ENCODE measurements at places on chromosomes 7 and 10. TPM values are rescaled to one million over a fixed set of nuclear protein-coding genes. Genes with fewer than 3 reads are reported as not detected.

- no peak for DNase-seq
Measured at GRCh38 chr7:7946486-7946885, 22.1 kb upstream of the GLCCI1 start.

DNA sequence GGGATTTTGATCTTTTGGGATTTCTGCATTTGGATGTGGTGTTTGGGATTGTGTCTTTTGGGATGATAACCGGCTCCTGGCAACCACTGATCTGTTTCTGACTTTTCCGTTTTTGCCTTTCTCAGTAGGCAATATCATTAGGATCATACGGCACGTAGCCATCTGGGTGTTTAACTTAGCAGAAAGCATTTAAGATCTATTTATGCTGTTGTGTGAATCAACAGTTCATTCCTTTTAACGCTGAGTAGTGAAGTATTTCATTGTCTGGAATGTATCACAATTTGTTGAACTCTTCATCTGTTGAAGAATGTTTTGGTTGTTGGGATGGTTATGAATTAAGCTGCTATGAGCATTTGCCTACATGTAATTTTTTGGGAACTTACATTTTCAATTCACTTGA lies 459.6 kb downstream of the SDK1 start:
- no peak for DNase-seq

DNA sequence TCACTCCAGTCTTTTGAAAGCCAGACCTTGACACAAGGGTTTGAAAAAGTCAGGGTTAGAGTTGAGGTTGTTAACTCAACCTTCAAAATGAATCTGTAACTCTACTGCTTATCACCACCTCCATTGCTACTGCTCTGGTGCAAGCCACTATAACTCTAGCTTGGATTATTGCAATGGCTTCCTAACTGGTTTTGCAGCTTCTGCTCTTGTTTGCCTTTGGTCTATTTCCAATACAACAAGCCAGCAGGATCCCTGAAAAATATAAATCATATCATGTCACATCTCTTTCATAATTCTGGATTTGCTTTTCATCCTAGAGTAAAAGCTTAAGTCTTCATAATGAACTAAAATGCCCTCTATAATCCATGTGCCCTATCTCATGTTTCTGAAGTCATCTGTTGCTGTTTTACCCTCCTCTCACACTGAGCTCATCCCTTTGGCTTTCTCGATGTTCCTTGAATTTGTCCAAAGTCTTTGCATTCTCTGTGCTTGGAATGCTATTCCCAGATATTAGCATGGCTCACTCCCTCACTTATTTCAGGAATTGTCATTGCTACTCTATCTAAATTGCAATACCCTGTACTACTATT lies 10.9 kb downstream of the TAS2R60 start:
- no peak for DNase-seq

DNA sequence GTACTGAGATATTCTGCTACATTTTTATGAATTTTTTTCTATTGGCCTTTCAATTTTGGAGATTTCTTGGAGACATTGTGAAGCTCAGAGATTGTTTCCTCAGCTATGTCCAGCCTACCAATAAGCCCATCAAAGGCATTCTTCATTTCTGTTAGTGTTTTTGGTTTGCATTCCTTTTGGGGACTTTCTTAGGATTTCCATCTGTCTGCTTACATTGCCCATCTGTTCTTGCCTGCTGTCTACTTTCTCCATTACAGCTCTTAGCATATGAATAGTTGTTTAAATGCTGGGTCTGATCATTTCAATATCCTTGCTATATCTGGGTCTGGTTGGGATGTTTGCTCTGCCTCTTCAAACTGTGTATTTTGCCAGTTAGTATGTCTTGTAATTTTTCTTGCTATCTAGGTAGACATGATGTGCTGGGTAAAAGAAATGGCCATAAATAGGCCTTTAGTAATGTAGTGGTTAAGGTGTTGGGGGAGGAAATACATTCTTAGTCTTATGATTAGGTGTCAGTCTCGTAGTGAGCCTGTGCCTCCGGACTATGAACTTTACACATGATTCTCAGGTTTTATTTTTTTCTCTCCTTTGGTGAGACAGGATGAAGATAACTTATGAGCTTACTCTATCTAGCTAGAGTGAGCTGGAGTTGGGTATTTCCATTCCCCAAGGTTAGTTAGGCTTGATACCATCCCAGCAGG lies 32.6 kb upstream of the NME8 start:
- no peak for DNase-seq

GRCh38 chr7:158239290-158239981 lies 348.2 kb downstream of the PTPRN2 start:
- DNase-seq: no peak

GRCh38 chr10:59894114-59894513 lies 12.2 kb downstream of the CCDC6 start:
- no peak for DNase-seq

DNA sequence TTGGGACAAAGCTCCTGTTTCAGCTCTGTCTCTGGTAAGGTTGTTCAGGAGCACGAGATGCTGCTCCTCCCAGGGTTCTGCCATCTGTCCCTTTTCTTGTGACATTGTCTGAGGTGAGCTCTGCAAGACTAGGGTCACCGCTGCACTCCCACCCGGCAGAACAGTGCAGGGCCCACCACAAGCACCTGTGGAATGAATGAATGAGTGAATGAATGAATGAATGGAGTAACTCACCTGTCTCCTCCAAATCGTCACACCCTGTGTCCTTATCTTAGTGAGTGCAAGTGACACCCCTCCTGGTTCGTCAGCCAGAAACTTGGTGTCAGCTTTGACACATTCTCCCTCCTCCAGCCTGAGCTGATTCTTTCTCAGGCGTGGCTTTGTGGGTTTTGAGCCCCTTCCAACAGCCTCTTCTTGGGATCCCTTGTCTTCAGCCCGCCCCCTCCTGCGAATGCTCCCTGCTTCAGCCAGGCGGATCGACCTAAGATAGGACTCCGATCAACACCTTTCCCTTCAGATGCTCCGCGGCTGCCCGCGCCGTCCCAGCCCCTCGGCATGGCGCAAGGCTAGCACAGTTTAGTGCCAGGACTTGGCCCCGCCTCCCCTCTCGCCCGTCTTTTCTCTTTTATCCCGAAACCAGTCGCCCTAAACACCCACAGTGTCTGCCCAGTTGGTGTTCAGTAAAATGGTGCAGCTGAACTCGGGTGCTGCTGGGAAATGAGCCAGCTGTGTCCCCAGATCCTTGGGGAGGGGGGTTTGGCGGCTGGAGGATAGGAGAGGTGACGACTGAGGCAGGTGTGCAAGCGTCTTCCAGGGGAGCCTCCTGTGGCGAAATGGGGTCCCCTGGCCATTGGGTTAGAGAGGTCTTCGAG lies 89.3 kb downstream of the BEND7 start:
- peak; percentile 60 for DNase-seq

DNA sequence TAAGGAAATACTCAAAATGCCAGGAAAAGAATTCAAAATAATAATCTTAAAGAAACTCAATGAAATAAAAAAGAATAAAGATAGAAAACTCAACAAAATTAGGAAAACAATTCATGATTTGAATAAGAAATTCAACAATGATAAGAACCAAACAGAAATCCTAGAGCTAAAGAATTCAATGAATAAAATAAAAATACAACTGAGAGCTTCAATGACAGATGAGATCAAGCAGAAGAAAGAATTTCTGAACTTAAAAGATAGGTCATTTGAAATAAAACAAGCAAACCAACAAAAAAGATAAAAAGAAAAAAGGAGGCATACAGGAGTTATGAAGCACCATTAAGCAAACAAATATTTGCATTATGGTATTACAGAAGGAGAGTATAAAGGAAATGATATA lies 5.6 kb upstream of the AKR1B1 start:
- no peak for DNase-seq

DNA sequence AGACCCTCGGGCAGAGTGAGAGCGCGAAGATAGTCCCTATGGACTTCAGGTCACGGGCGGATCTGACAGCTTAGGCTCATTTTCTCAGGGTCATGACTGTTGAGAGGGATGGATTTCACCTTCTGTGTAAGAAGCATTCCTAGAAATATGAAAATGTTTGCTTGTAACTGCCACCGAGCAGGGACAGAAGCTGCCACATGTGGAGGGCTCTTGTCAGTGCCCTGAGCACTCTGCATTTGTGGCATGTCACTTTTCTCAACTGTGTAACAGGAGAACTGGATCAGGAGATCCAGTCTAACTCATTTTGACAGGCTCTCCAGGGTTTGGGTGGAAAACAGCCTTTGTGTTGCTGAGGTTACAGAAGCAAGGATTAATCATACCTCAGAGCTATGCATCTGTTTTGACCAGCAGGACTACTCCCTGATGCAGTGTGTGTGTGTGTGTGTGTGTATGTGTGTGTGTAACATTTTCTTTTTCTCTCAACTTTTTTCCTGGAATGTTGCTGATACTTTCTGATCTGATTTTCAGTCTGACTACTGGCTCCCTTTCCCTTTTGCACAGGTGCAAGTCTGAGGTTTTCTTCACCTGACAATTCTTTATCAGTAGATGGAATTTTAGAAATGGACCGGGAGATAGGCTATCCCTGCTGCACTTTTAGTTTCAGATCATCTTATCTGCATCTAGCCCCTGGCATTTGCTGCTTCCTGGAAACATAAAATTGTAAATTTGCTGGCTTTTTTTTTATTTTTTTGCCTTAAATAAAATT lies 183.3 kb downstream of the STK31 start:
- DNase-seq: no peak

DNA sequence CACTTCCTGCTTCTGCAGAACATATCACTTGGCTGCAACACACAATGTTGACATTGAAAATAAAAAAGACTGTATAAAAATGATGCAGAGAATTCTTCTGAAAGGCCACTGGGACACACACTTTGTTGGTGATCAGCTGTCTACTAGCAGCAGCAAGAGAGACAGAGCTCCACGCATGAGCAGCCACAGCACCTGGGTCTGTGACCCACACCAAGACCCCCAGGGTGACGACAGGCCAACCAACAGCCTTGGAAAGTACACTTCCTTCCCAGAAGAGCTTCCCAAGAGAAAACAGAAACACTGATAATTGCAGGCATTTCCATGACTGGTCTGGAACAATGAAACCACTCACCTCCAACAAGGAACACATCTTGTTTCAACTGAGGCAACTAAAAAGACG lies 239.0 kb downstream of the DIP2C start:
- no peak for DNase-seq

- no peak for DNase-seq
Measured at GRCh38 chr10:30445711-30446110, 11.7 kb downstream of the MAP3K8 start.

DNA sequence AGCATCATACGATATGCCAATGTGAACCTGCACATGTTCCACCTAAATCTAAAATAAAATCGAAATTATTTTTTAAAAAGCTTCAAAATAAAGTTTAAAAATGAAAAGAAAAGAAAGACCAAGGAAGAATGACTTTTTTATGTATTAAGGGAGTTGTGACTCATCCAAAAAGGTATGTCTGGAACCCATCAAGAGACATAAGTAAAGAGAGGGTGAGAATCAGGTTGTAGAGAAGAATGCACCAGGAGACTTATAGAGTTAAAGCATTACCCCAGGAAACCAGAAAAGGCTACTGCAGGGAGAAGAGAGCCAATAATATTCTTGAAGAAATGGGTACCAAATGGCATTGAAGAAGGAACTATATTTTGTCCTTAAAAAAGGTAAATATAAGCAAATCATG lies 69.8 kb downstream of the CTTNBP2 start:
- no peak for DNase-seq

DNA sequence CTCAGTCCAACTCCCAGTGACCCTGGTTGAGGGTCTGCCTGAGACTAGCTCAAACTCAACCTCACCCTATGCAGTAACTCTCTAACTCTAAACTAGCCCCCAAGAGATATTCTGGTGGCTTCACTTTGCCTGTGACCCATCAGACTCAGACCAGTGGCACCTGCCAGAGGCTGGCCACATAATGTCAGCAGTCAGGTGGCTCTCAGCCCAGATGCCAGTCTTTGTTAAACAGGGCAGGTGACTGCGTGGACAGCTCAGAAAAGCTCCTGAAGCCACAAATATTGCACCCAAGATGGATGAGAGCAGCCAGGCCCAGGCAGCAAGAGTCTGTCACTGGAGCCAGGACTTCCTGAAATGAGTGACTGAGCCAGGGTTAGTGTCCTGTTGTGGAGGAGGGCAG lies 129.7 kb upstream of the TCF7L2 start:
- DNase-seq: no peak

DNA sequence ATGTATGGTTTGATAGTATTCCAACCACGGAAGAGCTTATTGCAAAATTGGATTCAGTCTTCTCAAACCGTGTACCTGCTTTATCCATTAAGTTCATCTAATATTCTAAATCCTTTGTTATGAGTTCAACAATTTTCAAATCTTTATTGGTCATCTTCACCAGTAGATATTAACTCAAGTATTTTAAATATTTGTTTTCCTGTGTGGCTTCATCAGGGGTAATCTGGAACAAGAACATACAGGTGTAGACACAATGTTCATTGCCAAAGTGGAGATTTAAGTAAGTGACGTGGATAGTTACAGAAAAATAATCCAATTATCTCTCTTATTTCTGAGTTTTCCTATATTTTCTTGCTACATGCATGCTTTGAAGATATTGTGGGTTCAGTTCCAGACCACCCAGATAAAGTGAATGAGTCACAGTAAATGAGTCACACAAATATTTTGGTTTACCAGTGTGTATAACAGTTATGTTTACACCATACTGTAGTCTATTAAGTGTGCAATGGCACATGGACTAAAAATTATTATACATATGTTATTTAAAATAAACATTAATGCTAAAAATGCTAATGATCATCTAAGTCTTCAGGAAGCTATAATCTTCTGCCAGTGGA lies 429.0 kb upstream of the POT1 start:
- no peak for DNase-seq

DNA sequence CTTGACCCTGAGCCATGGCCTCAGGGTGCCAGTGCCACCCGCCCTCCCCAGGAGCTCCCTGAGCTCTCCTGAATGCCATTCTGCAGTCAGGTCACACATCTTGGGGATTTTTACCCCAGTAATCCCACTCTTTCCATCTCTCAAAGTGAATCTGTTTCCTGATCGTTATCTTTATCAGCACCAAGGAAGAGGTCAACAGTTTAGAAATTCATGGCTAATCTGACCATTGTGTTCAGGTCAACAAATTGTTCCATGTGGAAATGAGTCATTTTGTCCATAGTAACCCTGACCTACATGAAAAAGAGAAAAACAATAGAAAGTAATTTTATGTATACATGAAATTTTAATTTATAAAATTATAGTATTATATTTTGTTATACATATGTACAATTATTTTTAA lies 28.8 kb upstream of the ZNF488 start:
- no peak for DNase-seq

GRCh38 chr10:3330663-3331062 lies 158.1 kb upstream of the PITRM1 start:
- DNase-seq: peak; percentile 34

- no peak for DNase-seq
Measured at GRCh38 chr10:25261558-25261957, 86.8 kb downstream of the GPR158 start.

The TMEM140 gene
- 10.1 TPM for total RNA-seq

The EPO gene
- not detected for total RNA-seq

The ARHGAP22 gene
- total RNA-seq: 6.5 TPM

The HEPACAM2 gene
- total RNA-seq: not detected

The CLDN4 gene
- not detected for total RNA-seq

The CTAGE4 gene
- total RNA-seq: 0.24 TPM

The IL2RA gene
- total RNA-seq: 1.3 TPM

The CREB5 gene
- 10.8 TPM for total RNA-seq

The ADRB1 gene
- total RNA-seq: 60.8 TPM
